Midbrain (tissue), 1 donor: ENCODE measurements at places on chromosomes 1 and 21.

DNA sequence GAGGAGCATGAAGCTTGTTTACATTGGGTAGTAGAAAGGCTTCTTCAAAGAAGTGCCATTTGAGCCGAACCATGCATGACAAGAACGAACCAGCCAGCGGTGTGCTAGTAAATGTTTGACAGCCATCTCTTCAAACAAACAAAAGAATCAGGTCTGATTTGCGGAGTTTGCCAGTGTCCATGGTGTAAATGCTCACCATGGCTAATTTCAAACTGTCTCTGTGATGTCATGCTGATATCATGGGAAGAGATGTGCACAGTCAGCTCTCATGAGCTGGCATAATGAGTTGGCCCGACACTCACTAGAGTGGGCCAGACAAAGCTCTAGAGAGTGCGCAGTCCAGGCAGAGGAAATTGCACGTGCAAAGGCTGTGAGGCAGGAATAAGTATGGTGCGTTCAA lies 101.1 kb downstream of the KAZN start:
- no peak for DNase-seq

GRCh38 chr1:152718238-152718637 lies 10.3 kb downstream of the LCE4A start:
- no peak for DNase-seq

GRCh38 chr1:16141573-16142336 lies 14.1 kb downstream of the EPHA2 start:
- no peak for DNase-seq

GRCh38 chr1:55331351-55331750 lies 116.2 kb upstream of the USP24 start:
- no peak for DNase-seq

DNA sequence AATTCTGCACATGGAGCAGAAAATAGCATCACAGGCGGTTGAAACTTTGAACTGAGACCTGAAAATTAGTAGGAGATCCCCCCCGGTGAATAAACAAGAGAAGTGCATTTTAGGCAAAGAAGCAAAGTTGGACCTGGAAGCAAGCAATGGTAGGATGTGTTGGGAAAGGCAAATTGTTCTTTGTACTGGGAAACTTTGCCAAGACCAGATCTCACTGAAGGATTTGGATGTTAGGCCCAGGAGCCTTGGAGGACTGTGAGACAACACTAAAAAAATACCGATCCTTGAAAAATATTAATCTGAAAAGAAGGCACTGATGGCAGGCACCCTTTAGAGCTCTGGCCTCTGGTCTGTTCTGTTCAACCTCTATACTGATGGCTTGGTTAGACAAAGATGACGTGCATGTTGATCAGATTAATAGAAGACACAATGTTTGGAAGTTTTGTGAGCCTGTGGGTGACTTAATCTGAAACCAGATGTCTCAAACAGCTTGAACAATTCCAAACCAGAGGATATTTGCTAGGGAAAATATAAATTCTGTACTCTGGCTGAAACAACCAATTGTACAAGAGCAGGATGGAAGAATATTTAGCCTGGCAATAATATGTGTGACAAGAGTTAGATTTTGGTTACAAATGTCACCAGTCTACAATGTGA lies 108.4 kb downstream of the ROR1 start:
- peak; percentile 35 for DNase-seq

DNA sequence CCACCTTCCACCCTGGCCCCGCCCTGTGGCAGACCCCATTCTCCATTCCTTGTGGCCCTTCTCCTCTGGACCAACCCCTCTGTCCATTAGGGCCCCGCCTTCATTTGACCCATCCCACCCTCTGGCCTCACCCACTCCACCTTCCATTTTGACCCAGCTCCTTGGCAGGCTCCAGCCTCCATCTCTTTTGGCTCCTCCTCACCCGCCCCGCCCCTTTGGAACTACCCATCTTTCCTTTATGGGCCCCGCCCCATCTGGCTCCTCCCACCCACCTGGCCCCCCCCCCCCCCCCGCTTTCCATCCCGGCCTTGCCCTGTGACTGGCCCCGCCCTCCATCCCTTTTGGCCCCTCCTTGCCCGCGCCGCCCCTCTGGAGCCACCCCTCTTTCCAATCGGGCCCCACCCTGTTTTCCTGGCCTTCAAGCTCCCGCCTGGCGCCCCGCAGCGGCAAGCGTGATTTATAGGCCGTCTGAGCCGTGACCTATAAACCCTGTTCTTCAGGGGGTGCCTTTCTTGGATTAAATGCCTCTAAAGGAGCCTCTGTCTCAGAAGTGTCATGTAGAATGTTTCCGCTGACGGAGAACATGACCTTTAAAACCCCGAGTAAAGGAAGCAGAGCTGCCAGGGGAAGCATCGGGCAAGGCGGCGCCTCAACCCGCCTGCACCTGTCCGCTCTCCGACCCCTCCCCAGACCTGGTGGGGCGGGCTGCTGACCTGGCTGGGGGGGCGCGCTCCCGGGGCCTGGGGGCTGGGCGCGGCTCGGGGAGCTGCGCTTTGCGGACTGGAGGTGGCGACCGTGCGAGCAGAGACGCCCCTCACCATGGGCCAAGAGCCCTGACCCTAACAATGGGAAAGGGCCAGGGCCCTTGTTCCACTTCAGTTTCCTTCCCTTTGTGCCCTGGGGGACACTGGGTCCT lies 178.0 kb downstream of the CAMTA1 start:
- no peak for DNase-seq
